ENCODE measurements at places on chromosomes 13 and 19. TPM values are rescaled to one million over a fixed set of nuclear protein-coding genes. Genes with fewer than 3 reads are reported as not detected.

The KLK7 gene
- 0.12 TPM for polyA plus RNA-seq

The ZNF45 gene
- polyA plus RNA-seq = 31.1 TPM

The PPP1R13L gene
- polyA plus RNA-seq = 20.0 TPM

The CIRBP gene
- polyA plus RNA-seq = 1,053 TPM

The ZNF324B gene
- 8.0 TPM for polyA plus RNA-seq

The HSPB6 gene
- 71.5 TPM for polyA plus RNA-seq

The DPP9 gene
- polyA plus RNA-seq = 29.0 TPM

GRCh38 chr13:63110466-63110865 is 1694.8 kb upstream of the PCDH20 start:
- DNase-seq = no peak

- DNase-seq = no peak
These were observed 28.7 kb upstream of the SLC7A10 start for GRCh38 chr19:33254245-33254824.

GRCh38 chr19:41363371-41363752 is 587 bp downstream of the B9D2 start:
- no peak for DNase-seq

DNA sequence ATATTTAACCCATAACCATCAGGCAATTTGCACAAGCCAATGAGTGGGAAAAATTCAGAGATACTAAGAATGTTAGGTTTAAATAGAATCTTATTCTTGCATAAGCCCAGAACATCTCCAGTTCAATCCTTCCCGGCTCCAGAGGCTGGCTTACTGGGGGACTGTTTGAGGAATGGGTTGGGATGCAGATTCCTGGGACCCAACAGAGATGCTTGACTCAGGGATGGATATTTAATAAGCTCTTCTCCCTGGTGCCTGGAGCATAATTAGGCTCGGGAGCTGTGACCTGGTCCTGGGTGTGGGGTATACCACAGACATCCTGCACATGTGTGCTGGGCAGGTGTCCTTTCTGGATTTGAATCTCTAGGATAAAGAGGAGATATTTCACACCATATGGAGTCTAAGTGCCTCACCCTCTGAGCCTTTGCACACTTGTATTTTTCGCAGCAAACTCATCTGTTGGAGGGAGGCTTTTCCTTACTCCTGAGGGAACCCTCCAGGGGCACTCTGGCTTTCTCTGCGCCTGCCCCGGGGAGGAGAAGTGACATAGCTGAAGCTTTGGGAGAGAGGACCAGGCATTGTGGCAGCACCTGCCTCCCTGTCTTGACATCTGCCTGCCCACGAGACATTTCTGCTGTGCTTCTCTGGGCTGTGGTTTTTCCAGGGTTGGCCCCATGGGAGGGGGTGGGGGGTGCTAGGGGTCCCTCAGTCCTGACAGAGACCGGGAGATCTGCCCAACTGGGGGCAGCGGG is 36.1 kb upstream of the ANKRD10 start:
- no peak for DNase-seq

GRCh38 chr13:94435604-94436226 is 43.8 kb downstream of the DCT start:
- DNase-seq = peak; percentile 33

DNA sequence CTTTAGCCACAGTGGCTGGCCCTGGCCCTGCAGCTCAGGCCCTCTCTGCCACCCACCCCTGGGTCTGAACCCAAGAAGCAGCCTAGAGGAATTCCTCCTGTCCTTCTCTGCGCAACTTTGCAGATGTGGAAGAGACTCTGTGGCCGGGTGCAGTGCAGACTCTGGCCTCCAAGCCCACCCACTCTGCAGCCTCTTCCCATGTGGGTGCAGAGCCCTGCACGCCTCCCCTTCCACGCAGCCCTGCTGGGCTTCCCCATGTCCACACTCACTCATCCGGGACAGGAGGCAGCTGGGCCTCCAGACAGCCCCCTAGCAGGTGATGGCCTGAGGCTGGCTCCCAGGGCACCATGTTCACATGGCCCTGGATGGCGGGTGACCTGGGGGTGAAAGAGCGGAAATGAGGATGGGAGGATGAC is 2.5 kb downstream of the TEX29 start:
- no peak for DNase-seq

DNA sequence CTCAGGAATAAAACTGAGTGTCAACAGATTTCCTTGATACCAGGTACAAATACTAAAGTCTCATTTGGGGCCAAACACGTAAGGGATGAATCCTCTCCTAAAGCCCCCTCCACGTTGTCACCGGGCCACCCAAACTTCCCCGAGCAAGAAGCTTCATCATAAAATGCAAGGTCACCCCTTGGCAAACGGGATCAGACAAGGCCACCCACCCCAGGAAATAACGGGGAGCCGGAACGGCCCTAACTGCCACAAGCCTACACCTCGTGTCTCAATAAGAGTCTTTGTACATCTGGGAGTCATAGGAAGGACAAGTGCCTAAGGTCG is 717 bp downstream of the EEF2 start:
- no peak for DNase-seq

DNA sequence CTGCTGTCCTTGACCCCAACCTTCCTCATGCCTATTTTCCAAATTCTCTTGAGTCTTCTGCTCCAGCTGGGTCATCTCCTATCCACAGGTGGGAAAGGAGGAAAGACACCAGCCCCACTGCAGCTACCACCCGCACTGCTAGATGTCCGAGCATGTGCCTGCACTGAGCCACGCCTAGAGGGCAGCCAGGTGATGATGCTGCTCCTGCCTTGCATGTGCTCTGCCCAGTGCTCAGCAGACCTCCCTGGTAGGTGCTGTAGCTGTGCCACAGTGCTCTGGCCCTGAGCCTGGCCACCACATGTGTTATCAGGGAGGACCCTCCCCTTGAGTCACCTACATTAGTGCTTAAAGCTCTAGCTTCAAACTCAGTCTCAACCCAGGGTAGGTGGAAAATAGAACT is 6.9 kb upstream of the CYSLTR2 start:
- no peak for DNase-seq

DNA sequence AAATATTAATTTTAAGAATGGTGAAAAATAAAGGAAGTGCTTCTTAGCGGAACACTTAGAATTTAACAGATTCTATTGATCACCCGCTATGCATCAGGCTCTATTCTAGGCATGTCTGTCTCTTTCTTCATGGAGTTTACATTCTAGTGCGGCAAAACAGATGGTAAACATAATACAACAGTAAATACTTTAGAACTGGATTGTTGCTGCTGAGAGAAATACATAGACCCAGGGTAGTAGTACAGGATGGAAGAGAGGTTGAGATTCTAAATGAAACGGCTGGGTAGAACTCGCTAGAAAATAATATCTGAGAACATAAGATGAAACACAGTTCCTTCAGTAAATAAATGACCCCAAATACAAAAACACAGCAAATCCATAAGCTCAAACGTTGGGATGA is 498.7 kb downstream of the MYO16 start:
- DNase-seq = peak; percentile 34

DNA sequence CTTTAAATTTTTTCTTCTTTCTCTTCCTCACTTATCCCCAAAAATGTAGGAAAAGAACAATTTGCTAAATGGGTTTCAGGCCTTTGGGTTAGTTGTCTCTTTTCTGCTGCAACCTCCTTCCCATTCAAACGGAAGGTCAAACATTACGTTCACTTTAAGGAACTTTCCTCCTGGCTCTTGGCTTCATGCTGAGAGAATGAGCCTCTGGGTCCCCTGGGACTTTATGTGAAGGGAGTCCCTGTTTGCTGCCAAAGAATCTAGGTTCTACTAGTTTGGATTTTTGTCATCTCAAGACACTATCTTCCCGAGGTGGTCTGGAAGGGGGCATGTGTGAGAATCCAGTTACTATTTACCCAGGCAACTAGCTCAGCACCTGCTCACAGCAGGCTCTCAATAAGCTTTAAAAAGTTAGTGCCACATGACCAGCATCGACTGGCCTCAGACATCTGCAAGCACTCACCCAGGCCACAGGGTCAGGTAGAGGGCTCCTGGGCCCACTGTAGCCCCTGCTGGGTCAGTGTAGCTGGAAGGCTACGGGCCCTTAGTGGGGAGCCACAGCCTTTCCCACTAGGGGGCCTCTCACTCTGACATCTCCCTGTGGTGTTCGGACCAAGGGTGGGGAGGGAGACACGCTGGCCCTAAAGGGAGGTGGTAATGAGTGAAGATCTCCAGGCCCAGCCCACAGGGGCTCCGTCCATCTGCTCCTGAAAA is 40.5 kb downstream of the FAM124A start:
- no peak for DNase-seq

DNA sequence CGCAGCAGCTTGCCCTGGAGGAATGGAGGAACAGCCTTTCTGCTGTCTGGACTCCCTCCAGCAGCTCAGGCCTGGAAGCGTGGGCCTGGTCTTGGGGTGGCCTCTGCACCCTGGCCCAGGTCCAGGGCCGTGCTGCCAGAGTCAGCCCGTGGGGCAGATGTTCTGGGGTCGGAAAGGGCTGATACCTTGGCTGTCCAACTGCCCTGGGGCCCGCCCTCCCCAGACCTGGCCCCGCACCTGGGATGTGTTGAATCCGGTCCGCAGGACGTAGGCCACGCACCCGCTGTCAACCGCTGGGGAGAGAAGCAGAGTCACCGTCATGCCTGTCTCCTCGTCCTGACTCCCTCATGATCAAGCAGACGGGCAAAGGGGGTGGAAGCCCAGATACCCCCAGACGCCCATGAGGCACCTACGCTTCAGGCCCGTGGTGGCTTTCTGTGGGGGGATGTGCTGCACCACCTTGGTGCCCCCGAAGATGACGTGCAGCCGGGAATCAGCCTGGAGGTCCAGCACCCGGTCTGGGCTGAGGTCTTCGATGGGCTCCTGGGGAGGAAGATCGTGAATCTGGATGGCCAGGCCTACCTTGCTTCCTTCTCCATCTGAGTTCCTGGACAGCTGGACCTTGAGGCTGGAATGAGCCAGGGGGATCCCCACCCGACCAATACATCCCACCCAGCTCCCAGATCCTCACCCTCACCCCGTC is 7.7 kb downstream of the ATP13A1 start:
- no peak for DNase-seq

DNA sequence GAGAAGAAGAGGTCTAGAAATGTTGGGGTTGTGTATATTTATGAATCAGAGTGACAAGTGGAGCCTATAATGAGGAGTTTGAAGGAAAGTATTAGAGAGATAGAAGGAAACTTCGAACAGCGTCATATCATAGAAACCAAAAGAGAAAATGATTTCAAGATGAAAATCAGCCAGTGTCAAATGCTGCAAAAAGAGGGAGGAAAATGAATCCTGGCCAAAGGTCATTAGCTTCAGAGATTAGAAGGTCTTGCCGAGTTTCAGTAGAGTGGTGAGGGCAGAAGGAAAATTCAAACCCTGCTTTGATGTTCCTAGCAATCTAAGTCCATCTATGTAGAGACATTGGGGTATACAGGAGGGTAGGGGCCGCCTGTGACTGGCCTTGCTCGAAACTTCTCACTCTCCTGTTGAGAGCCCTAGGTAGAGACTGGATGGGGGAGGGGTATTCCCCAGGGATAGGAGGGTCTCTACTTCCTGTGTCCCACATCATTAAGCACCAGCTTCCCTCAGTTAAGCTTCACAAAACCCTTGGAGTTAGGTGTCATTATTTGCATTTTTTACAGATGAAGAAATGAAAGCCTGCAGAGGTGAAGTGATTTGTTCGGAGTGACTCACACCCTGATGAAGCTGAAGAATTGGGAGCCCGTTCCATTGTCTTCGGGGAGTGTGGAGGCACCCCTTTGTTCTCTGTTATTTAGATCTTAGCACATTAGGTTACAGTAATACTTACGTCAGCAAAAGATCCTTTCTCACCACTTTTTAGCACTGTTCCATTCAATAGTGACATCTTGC is 62.8 kb downstream of the FGF9 start:
- no peak for DNase-seq

DNA sequence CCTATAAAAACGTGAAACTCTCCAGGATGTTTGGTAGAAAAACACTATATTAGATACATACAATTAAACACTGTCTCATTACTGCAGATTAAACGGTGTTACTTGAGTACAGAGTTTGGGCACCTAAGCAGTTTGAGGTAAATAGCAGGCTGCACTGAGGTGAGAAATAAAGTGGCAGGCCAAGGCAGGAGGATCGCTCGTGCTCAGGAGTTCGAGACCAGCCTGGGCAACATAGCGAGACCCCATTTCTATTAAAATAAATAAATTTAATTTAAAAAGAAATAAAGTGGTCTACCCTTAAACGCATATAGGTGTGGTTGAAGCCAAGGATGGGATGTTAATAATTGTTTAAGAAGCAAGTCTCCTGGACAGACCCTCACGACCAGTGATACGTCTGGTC is 1.2 kb downstream of the PSPC1 start:
- no peak for DNase-seq

GRCh38 chr13:110450941-110451730 is 110.4 kb downstream of the RAB20 start:
- DNase-seq = no peak

DNA sequence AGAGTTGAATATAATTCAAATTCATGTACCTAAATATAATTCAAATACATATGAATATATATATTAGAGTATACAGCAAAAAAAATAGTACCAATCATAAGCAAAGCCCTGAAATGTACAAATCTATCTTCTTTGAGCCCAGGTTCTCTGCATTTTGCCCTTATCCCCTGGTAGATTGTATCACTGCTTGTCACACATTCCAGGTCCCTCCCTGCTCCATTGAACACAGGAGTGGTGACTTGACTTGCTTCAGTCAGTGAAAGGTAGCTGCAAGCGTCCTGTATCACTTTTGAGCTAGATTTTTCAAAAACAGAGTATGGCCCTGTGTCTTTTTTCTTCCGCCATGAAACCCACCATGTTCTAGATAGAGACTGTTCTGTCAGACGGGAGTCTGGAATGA is 369.4 kb downstream of the LIG4 start:
- no peak for DNase-seq

- DNase-seq = no peak
These were observed at the start of gene TYROBP for GRCh38 chr19:35908010-35908441. Gene TYROBP (minus strand): TSS chr19:35908295. CDS start chr19:35908228, 67 bp downstream.

- no peak for DNase-seq
These were observed 20.4 kb downstream of the COG6 start for GRCh38 chr13:39675904-39676303.

DNA sequence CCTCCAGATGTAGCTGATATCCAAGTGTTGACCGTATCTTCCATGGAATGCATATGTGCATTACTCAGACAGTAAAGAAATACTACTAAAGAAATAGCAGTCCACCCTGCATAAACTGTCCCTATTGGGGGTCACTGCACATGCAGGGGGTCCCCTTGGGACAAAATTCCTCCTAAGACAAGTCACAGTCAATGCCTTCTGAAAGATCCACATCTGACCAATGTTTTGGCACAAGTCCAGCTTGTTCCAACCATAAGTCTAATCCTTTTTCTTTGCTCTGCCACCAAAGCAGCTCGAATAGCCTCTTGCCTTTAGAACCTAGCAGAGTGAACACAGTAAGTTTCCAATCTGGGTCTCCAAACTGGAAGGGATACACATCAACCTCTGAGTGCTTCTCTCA is 87.9 kb downstream of the DIAPH3 start:
- no peak for DNase-seq

- no peak for DNase-seq
These were observed 3.8 kb upstream of the LGALS7B start for GRCh38 chr19:38785187-38785699.
